Amygdala (tissue), 56 donors: ENCODE measurements at places on chromosomes 4 and X.

GRCh38 chr4:143288171-143288570 is 48.5 kb upstream of the GAB1 start:
- DNase-seq = no peak

- DNase-seq = no peak
Measured at GRCh38 chr4:78692822-78693170, 83.4 kb upstream of the BMP2K start.

DNA sequence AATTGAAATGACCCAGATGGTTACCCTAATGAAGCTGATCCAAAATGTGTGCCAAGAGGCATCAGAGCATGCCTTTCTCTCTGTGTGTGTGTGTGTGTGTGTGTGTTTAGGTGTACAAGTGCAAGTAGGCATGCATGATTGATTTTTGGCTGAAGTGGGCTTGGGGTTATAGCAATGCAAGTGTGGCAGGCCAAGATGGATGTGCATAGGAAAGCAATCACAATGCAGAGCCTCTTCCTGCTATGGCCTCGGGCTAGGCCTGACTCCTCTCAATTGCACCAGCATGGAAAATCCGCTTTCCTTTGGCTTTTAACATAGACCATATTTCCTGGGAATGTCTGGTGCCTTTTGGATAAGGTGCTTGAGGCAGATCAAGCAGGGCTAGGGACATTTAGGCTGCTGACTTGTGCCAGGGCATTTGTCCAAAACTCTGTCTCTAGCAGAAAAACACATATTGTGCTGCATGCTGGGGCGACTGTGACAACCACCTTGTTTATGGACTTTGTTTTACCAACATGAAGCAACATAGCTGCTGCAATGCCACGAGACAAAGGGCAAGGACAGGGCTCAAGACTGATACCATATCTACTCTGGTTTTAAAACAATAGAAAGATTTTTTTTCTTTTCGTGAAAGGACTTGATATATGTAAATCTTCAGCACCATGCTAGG is 395.7 kb downstream of the RAPGEF2 start:
- DNase-seq = no peak

- DNase-seq = no peak
Measured at GRCh38 chr4:73803213-73803612, 33.3 kb upstream of the CXCL6 start.

DNA sequence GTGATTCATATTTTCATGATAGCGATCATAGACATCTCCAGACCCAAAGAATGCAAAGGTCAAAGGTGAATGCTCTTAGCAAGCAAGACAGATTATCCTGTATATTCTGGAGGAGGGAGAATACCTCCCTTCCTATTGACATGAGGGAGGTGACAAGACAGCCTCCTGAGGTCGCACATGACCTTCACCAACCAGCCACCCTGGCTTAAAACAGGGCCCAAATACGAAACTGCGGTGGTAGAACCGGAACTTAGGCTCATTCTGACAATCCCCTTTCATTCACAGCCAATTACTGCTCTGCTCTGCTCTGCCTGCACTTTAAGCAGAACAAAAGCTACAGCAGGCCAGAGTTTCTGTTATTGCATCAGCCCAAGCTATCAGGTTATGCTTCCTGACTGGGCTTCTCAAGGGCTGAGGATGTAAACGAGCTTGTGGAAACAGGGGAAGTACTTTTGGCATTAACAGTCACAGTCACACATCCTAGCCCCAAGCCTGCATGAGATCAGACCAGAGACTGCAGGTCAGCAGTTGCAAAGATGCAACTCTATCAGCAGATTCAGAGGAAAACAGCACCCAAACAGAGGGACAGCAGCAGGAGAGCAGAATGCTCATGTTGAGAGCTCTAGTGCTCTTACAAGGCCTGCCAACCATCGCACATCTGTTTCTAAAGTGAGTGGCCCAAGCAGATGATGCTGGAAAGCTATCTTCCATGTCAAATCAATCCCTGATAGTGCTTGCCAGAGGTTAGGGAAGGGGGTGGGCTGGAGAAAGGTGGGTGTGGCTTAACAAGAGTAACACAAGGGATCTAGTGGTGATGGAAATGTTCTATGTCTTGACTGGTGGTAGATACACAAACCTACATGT is 51.3 kb upstream of the MAP3K15 start:
- no peak for DNase-seq
